ENCODE measurements at places on chromosomes 1 and 21.

- H3K4me3 ChIP-seq: no peak overlapping the region
- no peaks in the 10 kb centered on the region for H3K27me3 ChIP-seq
- no peak overlapping the region for H3K27ac ChIP-seq
Measured at GRCh38 chr1:236520445-236521005, 3.3 kb upstream of the LGALS8 start.

- H3K4me3 ChIP-seq: no peak overlapping the region
- peaks cover 13% of the 10 kb centered on the region for H3K27me3 ChIP-seq
- no peaks in the 10 kb centered on the region for H3K36me3 ChIP-seq
- no peak overlapping the region for H3K27ac ChIP-seq
- H3K4me1 ChIP-seq: no peaks in the 10 kb centered on the region
Measured at GRCh38 chr1:7921796-7922195, 18.8 kb downstream of the TNFRSF9 start.

GRCh38 chr1:200894712-200895442 lies at the start of gene INAVA:
INAVA (plus strand) TSS chr1:200894900; CDS start chr1:200898401, 3,501 bp downstream.
- H3K4me3 ChIP-seq: no peak within 1 kb of the TSS
- peaks cover 90% of the 10 kb centered on the region for H3K27me3 ChIP-seq
- DNase-seq: no peak

- no peaks in the 10 kb centered on the region for H3K27me3 ChIP-seq
- no peaks in the 10 kb centered on the region for H3K4me1 ChIP-seq
- DNase-seq: no peak
- H3K36me3 ChIP-seq: no peaks in the 10 kb centered on the region
Measured at GRCh38 chr1:65483993-65484754, 63.7 kb downstream of the LEPR start.

DNA sequence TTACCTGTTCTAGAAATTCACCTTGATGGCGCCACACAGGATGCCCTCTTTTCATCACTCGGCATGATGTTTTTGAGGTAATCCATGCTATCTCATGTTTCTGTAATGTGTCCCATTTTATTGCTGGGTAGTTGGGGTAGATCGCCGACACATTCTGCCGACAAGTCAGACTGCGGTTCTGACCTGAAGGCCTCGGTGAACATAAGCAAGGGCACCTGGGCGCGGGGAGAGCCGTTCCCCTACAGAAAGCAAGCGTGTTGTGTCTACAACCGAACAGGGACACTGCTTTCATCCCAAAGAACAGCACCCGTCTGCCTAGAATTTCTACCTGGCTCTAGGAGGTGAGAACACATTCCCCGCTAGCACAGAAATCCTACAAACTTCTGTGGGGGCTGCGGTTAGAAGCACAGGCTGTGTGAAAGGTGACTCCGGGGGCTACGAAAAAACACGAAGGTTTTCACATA lies 149.2 kb downstream of the PPIAL4G start:
- peaks cover 7% of the 10 kb centered on the region for H3K27me3 ChIP-seq
- no peak overlapping the region for H3K4me3 ChIP-seq
- no peak for DNase-seq
- H3K27ac ChIP-seq: no peak overlapping the region
- no peaks in the 10 kb centered on the region for H3K36me3 ChIP-seq
- H3K4me1 ChIP-seq: peaks cover 6% of the 10 kb centered on the region

- no peaks in the 10 kb centered on the region for H3K27me3 ChIP-seq
- no peak overlapping the region for H3K27ac ChIP-seq
- H3K4me3 ChIP-seq: no peak overlapping the region
Measured at GRCh38 chr1:88698140-88698539, 14.1 kb downstream of the PKN2 start.
